ENCODE measurements at places on chromosomes 16 and 17.

GRCh38 chr17:42087042-42087701 lies 11.1 kb downstream of the ZNF385C start:
- DNase-seq: no peak

DNA sequence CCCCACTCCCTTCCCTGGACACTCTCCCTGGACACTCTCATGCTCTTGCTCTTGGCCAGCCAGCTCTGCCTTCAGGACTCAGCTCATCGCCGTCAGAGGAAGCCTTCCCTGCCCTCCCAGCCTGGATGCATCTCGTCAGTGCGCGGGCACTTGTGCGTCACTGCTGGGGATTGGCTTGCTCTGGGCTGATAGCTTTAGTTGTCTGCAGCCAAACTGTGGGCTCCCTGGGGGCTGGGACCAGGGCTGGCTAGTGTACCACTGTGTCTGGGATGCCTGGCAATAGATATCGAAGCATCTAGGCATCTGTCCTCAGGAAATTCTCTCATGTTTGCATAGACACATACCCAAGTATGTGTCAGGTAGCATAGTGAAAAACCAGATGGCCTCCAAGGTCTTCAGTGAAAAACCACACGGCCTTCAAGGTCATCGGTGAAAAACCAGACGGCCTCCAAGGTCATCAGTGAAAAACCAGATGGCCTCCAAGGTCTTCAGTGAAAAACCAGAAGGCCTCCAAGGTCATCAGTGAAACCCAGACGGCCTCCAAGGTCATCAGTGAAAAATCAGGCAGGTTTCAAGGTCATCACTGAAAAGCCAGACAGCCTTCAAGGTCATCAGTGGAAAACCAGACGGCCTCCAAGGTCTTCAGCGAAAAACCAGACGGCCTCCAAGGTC lies 72.0 kb downstream of the CMIP start:
- DNase-seq: no peak

- DNase-seq: no peak
Observed at GRCh38 chr16:12801511-12802042, 2.1 kb downstream of the CPPED1 start.

GRCh38 chr17:77405867-77406732 lies 265.3 kb downstream of the SEC14L1 start:
- DNase-seq: no peak

DNA sequence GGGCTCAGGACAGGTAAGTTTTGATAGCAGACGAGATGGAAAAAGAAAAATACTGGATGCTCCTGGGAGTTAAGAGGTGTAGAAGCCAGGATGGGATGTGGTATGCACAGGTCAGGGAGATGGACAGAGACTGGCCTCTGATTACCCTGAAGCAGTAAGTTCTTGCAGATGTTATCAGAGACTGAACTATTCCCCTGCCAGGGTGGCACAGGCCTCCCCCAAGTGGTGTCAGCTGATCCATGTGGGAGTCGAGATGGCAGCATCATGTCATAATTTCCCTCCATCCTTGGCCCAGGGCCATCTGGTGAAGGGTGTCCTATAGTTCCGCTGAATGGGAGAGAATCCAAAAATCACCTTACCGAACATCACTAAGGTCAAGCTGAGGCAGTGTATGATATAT lies 14.1 kb upstream of the NKD1 start:
- DNase-seq: no peak

- no peak for DNase-seq
Observed at GRCh38 chr17:1464186-1464585, 8.2 kb upstream of the CRK start.

GRCh38 chr16:25110387-25110947 lies 1.1 kb upstream of the LCMT1 start:
- DNase-seq: no peak

DNA sequence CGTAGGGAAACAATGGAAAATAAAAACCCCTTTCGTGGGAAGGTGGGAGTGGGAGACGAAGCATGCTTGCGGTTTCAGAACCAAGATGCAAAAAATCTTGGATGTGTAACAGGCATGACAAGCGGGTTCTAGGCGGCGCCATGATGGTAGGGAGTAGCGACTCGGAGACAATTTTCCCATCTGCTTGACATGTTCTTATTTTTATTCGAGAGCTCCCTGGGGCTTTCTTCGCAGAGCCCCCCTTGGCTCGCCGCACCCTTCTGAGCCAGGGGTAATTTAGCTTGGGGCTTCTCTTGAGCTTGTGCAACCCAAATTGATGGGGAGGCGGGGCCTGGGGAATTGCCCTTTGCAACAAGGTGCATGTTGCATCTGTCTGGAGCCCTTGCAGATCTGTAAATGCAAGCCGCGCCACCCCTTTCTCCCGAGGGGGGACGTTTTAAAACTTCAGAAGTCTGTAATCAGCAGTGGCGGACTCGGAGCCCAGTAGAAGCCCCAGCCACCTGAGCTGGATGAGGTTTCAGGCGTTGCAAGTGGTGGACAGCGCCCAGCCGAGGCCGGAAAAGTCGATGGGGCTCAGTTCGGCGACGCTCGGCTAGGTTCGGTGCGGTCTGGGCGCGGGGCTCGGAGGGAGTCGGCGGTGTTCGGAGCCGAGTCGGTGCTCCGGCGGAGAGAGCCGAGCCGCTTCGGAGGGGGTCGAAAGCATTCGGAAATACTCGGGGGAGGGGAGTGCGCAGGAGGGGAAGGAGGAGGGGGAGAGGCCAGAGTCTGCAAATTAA lies 2.9 kb downstream of the GNAO1 start:
- DNase-seq: peak; percentile 26

DNA sequence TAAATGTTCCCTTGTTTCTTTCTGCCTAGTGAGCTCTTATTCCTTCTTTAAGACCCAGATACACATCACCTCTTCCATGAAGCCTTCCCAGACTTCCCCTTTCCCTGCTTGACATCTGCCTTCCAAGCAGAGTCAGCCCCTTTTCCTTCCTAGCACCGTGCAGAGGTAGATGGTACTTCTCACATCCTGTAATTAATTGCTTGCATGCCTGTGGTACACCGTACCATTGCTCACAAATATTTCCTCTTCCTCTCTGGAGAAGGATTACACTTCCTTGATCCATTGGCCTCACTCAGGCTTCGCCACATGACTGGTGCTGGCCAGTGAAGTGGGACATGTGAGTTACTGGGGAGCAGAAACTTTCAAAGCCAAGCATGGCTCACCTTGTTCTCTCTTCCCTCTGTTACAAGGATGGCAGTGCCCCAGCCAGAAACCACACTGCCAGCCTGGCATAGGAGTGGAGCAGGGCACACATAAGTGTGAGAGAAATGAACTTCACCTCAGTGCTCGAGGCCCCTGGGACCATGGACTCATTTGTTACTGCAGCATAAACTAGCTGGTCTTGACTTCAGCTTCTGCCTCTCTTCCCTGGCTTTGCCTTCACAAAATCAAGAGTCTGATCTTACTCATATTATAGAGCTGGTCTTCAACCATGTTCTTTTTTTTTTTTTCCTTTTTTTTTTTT lies 44.0 kb downstream of the SOST start:
- DNase-seq: no peak
